Stimulated activated CD4-positive, alpha-beta T cell treated with anti-CD3 and anti-CD28 coated beads, Interleukin-4, amount 100 ng/mL, for 24 hours (primary cell): ENCODE measurements at places on chromosomes 16 and 17.

GRCh38 chr16:16021988-16022682, 72.7 kb downstream of the ABCC1 start:
- DNase-seq: no peak

DNA sequence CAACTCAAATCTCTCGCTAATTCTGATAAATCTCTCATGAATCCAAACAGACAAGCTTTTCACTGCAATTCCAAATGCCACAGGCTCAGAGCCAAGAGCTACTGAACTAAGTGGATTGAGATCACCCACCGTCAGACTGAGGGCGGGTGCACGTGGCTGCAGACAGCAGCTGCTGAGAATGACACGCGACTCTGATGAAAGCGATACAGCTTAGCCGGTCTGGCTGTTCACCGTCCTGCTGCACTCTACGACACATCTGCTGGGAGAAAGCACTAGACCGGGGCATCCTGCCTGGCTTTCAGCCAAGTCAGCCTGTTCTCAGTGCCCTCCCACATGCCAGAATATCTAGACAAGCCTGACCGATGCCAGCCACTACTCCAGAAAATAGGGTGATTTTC, 42.6 kb downstream of the KLHDC4 start:
- no peak for DNase-seq

GRCh38 chr16:88508868-88509748, 56.0 kb downstream of the ZFPM1 start:
- DNase-seq: no peak

DNA sequence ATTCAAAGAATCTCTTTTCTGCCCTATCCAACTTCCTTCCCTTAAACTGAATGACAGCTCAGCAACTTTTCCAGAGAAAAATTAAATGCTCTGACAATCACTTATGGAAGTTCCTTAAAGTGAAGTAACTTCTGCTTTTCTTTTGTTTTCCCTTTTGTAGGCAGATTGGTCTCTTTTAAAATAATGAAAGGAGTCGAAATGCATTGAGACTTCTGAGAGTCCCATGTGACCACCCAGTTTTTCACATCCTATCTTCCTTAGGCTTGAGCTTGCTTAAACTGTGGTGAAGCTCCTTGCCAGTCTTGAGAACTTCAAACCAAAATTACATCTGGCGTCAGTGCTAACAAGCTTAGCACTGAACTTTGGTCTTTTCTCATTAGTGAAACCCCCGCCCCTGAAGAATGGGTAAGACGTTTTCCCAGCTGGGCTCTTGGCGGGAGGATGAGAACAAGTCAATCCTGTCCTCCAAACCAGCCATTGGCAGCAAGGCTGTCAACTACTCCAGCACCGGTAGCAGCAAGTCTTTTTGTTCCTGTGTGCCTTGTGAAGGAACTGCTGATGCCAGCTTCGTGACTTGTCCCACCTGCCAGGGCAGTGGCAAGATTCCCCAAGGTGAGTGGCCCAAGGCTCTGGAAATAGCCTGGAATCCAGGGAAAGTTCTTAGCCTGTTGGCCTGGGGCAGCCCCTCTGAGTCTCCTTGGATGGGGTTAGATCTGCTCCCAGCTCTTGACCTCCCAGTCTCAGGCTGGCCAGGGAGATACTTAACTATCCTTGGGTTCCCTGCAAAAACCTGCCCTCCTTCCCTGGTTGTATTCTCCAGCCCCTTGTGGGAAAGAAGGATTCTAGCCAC, 1.2 kb downstream of the TMEM106A start:
- no peak for DNase-seq

DNA sequence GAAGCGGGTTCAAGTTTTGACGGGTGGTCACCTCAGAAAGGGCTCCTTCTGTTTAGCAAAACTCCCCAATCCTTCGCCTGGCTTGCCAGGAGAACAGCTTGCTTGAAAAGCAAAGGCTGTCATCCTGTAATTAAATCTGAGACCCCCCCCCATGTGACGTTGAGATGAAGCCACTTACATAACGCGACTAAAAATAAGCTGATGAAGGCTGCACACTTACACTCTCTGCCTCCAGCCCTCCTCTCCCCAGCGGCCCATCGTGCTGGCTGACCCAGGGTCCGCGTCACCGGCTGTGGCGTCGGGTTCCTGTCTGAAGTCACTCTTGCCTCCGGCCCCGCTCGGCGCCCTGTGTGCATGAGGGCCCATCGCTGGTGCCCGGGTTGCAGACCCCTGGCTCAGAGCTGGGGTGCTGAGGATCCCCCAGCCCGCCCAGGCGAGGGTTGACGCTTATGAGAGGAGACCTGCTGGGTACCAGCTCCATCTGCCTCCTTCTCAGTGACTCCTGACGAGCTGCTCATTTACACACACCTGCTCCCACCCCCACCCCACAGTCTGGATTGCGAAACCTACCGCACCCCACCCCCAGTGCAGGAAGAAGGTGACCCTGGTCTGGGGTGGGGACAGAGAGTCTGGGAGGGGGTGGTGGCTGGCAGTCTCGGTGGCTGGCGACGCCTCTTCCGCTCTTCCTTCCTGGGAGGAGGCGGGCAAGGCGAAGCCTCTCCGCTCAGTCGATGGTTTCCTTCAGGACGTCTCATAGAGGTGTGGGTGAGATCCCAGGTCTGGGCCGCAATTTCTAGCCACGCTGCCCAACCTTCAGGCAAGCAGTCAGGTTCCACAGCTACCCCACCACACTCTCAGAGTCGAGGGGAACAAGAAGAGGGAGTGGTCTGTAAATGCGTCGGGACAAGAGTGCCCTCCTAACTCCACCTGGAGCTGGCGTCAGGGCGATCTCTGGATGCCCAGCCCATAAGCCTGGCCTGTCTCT, 3.1 kb upstream of the BAIAP2 start:
- no peak for DNase-seq

DNA sequence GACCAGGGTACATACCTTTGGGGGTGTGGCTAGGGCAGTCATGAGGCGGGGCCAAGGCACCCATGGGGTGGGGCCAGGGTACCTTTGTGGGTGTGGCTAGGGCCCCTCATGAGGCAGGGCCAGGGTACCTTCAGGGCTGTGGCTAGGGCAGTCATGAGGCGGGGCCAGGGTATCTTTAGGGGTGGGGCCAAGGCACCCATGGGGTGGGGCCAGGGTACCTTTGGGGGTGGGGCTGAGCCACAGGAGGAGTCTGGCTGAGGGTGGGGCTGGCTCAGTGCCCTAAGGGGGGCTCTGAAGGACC, 3.5 kb downstream of the GNG13 start:
- no peak for DNase-seq

DNA sequence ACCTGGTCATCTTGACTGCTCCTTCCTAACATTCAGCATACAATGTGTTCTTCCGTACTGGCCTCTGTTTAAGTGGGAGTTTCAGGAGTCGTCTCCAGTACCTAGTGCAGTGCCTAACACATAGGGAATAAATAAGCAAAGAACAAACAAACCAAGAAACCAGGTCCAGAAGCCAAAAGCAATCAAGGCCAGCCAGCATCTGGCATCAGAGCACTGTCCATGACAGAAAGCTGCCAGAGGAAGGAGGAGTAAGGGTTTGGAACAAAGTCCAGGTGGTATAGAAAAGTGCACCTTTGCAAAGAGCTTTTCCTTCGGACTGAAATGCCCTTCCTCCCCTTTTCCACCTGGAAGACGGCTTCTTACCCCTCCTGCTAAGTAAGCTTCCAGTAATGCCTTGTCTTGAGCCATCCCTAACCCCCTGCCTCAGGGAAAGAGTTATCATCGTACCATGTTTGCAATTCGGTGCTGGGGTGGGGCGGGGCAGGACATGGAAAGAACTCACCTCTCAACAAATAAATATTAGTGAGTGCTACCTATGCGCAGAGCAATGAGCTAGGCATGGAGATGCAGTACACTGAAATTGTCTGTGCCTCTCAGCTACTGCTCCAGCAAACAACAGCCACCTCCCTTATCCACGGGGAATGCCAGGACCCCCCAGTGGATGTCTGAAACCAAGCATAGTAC, 47.6 kb downstream of the C17orf67 start:
- no peak for DNase-seq

DNA sequence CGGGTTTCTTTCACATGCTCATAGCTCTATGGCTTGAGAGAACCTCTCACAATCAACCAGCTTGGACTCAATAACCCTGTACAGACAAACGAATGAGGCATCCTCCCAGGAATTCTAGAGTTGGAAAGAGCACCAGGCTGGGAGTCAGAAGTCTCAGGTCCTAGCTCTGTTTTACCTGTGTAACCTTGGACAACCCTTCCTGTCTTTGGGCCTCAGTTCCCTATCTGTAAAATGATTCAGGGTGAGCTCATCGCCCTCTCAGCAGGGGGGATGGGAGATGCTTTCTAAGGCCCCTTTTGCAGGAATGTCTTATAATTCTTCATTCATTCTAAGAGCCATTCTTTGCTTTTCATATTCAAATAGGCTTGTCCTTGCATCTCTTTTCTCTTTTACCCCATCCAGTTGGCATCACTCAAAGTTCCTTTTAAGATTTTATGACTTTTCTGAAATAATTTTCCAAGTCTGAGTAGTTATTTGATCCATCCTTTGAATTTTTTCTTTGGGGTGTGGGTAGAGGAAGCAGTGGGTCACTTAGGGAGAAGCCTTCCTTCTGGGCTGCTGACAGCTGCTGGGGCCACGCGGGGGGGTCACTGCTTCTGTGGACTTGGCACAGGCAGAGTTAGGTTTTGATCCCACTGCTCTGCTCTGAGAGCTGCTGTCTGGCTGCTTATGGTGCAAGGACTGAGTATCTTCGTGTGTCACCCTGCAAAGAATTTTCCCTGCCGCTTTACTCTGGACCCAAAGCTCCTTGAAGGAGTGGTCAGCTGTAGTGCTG, 102.7 kb downstream of the UTP18 start:
- no peak for DNase-seq

GRCh38 chr16:65771707-65772106, 594.8 kb upstream of the CDH5 start:
- no peak for DNase-seq

- DNase-seq: peak; percentile 91
Measured at GRCh38 chr17:39927101-39927928, at the start of the genes LRRC3C and ORMDL3. TSS of gene LRRC3C (plus strand) at chr17:39927732. CDS start at chr17:39941524, 13,792 bp downstream. TSS of gene ORMDL3 (minus strand) at chr17:39927601. CDS start at chr17:39924203, 3,398 bp downstream.

GRCh38 chr17:73489333-73489732, 154.9 kb downstream of the SDK2 start:
- no peak for DNase-seq

- no peak for DNase-seq
Measured at GRCh38 chr16:11321662-11322061, 23.6 kb upstream of the RMI2 start.

GRCh38 chr17:17236295-17237025, 508 bp downstream of the FLCN start:
- no peak for DNase-seq

- DNase-seq: no peak
Measured at GRCh38 chr17:81713004-81713555, 996 bp downstream of the SLC25A10 start.

DNA sequence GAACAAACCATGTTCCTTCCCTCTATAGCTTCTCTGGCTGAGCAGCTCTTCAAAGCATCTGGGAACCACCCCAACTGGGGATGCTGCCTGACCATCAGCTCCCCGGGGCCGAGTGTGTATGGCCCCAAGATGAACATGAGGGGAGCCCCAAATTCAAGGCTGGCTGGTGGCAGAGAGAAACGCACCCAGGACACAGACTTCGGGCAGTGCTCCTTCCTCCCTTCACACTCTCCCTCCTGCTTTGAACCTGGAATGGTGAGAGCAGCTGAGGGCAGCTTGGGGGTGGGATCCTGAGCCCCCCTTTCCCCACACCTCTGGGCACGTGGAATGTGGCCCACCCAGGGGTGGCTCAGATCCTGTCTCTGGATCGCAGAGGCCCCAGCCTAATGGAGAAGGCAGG, 17.2 kb downstream of the TLE7 start:
- DNase-seq: no peak

DNA sequence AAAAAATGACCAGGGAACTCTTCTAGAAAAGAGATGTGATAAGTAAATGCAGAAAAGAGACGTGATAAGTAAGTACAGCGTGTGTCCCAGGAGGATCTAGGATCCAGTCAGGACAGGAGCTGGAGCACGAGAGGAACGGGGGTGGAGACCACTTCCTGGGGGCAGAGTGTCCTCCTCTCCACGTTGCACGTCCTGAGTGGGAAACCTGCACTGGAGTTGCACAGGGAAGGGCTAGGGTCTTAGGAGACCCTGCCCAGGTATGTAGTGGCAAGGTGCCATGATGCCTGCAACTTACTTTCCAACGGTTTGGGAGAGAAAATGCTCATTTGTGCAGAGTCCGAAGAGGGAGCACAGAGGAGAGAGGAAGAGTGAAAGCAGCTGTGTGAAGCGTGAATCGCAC, 55.8 kb downstream of the RNF213 start:
- no peak for DNase-seq

DNA sequence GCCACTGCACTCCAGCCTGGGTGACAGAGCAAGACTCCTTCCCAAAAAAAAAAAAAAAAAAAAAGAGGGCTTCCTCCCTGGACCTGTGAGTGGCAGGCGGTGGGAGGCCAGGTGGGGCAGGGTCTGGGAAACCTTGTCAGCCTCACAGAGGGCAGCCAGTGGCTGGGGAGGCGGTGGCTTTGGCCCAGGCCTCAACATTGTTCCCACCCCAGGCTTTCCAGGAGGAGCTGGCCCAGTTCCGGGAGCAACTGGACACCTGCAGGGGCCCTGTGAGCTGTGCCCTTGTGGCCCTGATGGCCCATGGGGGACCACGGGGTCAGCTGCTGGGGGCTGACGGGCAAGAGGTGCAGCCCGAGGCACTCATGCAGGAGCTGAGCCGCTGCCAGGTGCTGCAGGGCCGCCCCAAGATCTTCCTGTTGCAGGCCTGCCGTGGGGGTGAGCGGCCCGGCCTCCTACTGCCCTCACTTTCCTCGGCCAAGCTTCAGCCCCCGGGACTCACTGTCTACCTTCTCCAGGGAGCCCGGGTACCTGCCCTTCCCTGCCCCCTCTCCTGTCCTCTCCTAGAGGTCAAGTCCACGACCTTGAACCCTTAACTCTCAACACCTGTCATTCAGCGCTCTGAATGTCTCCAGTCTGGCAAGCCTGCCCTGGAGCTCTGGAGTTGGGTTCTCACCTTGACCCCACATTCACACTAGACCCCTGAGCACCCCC, 12.4 kb downstream of the ZNF213 start:
- DNase-seq: no peak

- no peak for DNase-seq
Measured at GRCh38 chr16:4381935-4382794, 10.5 kb downstream of the VASN start.

- DNase-seq: no peak
Measured at GRCh38 chr17:82367724-82368524, 3.6 kb upstream of the UTS2R start.

- no peak for DNase-seq
Measured at GRCh38 chr16:29310852-29311314, 95.6 kb downstream of the NPIPB11 start.
